ENCODE measurements at places on chromosomes 1 and 21. TPM values are rescaled to one million over a fixed set of nuclear protein-coding genes. Genes with fewer than 3 reads are reported as not detected.

DNA sequence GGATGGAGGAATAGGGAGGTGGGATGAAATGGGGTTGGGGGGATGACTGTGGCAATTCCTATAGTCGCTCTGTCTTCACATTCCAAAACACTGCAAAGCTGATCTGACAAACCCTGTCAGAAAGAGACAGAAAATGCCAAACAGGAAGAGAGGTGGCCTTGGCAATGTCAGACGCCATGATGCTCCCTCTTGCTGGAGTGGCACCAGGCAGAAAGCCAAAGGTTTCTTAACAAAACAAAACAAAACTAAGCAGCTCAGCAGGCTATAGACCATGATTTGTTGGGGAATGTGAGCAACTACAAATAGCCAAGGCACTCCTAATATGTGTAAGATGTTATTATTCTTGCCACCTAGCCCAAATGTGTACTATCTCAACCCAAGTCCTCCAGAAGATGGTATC lies 42.9 kb upstream of the PLA2G2C start:
- H3K36me3 ChIP-seq = no peaks in the 10 kb centered on the region
- peaks cover 21% of the 10 kb centered on the region for H3K4me1 ChIP-seq
- DNase-seq = no peak
- no peak overlapping the region for H3K4me3 ChIP-seq
- no peaks in the 10 kb centered on the region for H3K27me3 ChIP-seq

The RNF186 gene
- 0.69 TPM for total RNA-seq

DNA sequence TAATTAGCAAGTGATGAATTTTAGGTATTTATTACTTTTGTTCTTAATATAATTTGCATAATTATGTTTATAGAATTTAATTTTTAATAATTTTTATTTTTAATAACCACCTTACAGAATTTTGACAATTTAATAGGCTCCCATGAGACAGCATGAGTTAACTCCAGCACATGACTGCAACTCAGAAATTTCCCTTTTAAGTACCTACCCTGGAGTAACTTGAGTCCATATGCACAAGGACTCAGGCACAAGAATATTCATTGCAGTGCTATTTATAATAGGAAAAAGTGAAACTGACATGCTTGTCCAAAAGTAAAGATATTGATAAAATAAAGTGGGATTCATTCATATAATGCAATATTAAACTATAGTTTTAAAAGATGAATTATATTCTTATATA lies 54.1 kb upstream of the C1orf53 start:
- DNase-seq = no peak
- H3K4me1 ChIP-seq = peaks cover 7% of the 10 kb centered on the region
- no peak overlapping the region for H3K27ac ChIP-seq

DNA sequence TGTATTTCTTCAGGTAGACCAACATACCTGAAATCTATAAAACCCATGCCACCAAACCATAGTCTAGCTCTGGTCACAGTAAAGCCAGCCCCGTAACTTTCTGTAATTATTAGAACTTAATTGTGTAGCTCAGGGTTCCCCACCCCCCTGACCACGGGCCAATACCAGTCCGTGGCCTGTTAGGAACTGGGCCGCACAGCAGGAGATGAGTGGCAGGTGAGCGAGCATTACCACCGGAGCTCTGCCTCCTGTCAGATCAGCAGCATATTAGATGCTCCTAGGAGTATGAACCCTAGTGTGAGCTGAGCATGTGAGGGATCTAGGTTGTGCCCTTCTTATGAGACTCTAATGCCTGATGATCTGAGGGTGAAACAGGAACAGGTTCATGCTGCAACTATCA lies 14.6 kb downstream of the TENT5C start:
- no peaks in the 10 kb centered on the region for H3K36me3 ChIP-seq
- no peaks in the 10 kb centered on the region for H3K27me3 ChIP-seq
- no peak for DNase-seq
- no peaks in the 10 kb centered on the region for H3K4me1 ChIP-seq
- no peak overlapping the region for H3K27ac ChIP-seq

DNA sequence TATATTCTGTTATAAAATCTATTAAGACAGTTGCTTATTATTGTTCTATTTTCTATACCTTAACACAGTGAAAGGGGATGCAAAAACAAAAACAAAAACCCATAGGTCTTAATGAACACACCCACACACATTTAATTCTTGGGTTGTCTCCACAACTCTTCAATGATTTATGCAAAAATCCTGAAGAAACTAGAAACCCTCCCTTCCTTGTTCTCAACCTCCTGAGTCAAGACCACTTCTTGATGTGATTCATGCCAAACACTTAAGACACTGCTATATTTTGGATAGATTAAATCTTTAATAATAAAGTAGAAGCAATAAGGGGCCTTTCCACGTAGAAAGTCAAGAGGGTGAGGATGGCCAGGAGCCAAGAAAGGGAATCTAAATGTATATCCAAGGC lies 23.4 kb downstream of the SCAF4 start:
- no peaks in the 10 kb centered on the region for H3K36me3 ChIP-seq
- H3K4me1 ChIP-seq = peaks cover 10% of the 10 kb centered on the region
- no peak for DNase-seq
- no peak overlapping the region for H3K27ac ChIP-seq
- H3K27me3 ChIP-seq = no peaks in the 10 kb centered on the region
- H3K4me3 ChIP-seq = no peak overlapping the region

GRCh38 chr1:47686731-47687630 lies 249.1 kb downstream of the FOXD2 start:
- H3K4me3 ChIP-seq = no peak overlapping the region
- peaks cover 4% of the 10 kb centered on the region for H3K27me3 ChIP-seq
- no peaks in the 10 kb centered on the region for H3K36me3 ChIP-seq
- DNase-seq = no peak
- peaks cover 11% of the 10 kb centered on the region for H3K4me1 ChIP-seq
- H3K27ac ChIP-seq = no peak overlapping the region

DNA sequence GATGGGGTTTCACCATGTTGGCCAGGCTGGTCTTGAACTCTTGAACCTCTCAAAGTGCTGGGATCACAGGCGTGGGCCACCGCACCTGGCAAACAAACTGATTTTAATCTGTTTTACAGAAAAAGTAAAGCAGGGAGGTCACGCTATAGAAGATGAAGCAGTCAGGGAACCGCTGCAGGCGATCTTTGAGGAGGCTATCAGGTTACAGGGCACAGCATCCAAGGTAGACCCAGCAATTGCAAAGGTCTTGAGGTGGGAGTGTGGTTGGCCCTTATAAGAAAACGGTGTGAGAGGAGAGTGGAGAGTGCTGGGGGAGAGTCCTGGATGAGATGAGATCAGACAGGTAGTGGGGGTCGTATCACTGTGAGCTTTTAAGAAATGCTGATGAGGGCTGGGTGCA lies 2.6 kb upstream of the TMCO4 start:
- no peak overlapping the region for H3K27ac ChIP-seq
- H3K4me3 ChIP-seq = no peak overlapping the region
- H3K27me3 ChIP-seq = no peaks in the 10 kb centered on the region

DNA sequence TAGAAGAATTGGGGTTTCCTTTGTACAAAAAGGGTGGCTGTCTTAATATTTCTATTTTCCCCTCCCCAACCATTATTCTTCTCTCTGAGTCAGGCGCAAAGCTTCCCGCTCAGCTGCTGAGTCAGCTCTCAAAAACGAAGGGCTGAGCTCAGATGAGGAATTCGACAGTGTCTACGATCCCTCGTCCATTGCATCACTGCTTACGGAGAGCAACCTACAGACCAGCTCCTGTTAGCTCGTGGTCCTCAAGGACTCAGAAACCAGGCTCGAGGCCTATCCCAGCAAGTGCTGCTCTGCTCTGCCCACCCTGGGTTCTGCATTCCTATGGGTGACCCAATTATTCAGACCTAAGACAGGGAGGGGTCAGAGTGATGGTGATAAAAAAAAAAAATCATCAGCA lies 3.0 kb upstream of the TUFT1 start:
- H3K27ac ChIP-seq = peak overlapping the region; percentile 44
- no peaks in the 10 kb centered on the region for H3K27me3 ChIP-seq
- DNase-seq = peak; percentile 98
- peaks cover 17% of the 10 kb centered on the region for H3K36me3 ChIP-seq

DNA sequence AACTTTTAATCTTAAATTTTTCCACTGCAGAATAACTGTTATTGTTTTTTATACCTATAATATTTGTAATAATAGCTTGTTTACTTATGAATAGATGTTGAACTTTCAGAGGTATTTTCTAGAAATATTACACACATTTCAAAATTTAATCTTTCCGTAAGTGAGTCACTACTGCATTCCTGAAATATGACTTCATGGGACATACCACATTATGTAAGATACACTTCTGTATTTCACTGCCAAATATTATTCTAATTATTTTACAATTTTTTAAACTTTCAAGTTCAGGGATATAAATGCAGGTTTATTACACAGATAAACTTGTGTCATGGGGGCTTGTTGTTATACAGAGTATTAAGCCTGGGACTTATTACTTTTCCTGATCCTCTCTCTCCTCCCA lies 2220.5 kb downstream of the NCAM2 start:
- H3K4me1 ChIP-seq = peaks cover 10% of the 10 kb centered on the region
- H3K36me3 ChIP-seq = no peaks in the 10 kb centered on the region
- H3K27ac ChIP-seq = no peak overlapping the region

- H3K36me3 ChIP-seq = no peaks in the 10 kb centered on the region
- no peak for DNase-seq
- H3K4me3 ChIP-seq = no peak overlapping the region
- H3K4me1 ChIP-seq = peaks cover 12% of the 10 kb centered on the region
- H3K27me3 ChIP-seq = no peaks in the 10 kb centered on the region
- H3K27ac ChIP-seq = no peak overlapping the region
Measured at GRCh38 chr1:47439017-47439818, 1.4 kb downstream of the FOXD2 start.

- H3K4me1 ChIP-seq = no peaks in the 10 kb centered on the region
- H3K36me3 ChIP-seq = no peaks in the 10 kb centered on the region
- peak; percentile 27 for DNase-seq
- H3K27ac ChIP-seq = no peak overlapping the region
- H3K27me3 ChIP-seq = no peaks in the 10 kb centered on the region
- no peak overlapping the region for H3K4me3 ChIP-seq
Measured at GRCh38 chr1:116886291-116886878, 23.3 kb upstream of the PTGFRN start.

The TGFBR3 gene
- total RNA-seq = 2.8 TPM

DNA sequence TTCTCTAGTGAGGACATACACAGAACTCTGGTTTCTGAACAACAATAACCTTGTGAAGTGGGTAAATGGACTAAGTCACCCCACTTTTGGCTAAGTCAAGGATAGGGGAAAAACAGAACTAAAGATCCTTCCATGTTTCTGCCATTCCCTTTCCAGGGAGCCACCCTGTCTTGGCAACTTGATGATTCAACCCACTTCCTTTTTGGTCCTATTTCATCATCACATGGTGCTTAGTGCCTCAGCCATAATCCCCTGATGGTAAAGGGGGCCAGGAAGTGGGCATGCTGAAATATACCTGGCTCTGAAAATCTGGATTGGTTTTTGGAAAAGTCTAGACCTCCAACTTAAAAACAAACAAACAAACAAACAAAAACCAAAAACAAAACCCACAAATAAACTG lies 206.4 kb upstream of the FOXD3 start:
- H3K4me3 ChIP-seq = no peak overlapping the region
- no peaks in the 10 kb centered on the region for H3K36me3 ChIP-seq
- DNase-seq = no peak
- no peaks in the 10 kb centered on the region for H3K4me1 ChIP-seq
- peaks cover 66% of the 10 kb centered on the region for H3K27me3 ChIP-seq

DNA sequence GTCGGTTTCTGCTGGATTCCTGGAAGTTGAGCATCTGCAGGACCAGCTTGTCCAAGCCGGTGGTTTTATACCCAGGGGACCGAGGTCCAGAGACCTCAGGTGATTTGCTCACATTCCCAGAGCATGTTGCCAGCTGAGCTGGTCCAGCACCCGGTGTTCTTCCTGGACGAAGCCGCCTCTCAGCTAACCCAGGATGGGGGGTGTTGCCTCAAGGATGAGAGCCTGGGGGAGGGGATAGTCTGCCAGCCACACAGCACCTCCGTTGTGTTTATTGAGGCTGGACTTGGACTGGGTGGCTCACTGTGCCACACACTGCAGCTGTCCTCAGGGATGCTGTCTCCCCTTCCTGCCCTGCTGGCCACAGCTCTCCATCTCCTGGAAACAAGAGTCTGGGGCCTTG lies 1.5 kb downstream of the TMEM201 start:
- DNase-seq = no peak
- H3K36me3 ChIP-seq = no peaks in the 10 kb centered on the region
- H3K27ac ChIP-seq = no peak overlapping the region
- H3K27me3 ChIP-seq = no peaks in the 10 kb centered on the region
- H3K4me1 ChIP-seq = peaks cover 6% of the 10 kb centered on the region
